ENCODE measurements at places on chromosomes 2 and 18.

DNA sequence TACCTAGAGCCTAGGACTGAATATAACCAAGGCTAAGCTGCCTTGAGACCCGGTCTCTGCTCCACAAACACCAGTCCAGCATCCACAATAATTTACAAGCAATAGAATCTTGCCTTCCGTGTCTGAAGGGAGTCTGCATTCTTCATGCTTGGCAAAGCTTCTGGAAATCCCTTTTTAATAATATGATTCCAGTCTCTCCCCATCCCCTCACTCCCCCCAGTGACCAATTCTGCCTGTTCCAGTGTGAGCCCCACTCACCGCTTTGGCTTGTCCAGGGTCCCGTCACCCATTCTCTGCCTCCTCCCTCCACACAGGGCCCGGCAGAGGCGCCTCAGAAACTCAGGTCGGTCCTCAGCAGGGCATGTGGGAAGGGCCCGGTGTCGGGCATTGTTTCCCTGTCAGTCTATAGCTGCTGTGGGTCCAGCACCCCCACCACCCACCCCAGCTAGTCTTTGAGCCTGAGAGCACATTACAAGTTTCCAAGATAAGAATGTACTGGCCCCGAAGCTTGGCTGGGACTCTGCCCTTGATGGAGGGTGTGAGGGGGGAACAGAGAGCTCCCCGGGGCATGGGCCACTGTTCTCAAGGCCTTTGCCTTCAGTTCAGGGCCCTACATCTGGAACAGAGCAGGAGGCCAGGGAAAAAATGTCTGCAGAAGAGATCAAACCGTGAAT is 129.7 kb upstream of the MYCN start:
- DNase-seq: no peak

- no peak for DNase-seq
These were observed 61.5 kb upstream of the CYP20A1 start for GRCh38 chr2:203177361-203177760.

DNA sequence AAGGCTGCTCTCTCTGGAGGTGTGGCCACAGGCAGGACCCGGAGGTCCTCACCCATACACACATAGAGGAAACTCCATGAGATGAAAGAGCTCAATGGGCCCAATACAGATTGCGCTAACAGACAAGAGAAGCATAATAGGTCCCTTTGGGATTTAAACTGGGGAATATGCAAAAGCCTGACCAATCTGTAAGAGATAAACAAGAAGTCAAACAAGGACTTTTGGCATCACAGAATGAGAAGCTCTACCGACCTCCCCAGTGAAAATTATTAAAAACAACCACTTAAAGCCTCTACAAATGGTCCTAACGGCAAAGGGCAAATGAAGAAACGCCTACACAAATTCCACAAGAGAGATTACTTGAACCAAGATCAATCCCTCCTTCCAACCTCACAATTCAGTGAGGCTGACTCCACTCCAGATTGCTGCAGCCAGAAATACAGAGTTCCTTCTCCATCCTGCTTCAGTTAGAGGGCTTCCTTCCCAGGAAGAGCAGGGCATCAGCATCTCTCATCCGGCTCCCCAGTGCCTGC is 10.8 kb downstream of the IWS1 start:
- no peak for DNase-seq

GRCh38 chr2:216736326-216736725 is 41.0 kb upstream of the IGFBP5 start:
- DNase-seq: no peak

DNA sequence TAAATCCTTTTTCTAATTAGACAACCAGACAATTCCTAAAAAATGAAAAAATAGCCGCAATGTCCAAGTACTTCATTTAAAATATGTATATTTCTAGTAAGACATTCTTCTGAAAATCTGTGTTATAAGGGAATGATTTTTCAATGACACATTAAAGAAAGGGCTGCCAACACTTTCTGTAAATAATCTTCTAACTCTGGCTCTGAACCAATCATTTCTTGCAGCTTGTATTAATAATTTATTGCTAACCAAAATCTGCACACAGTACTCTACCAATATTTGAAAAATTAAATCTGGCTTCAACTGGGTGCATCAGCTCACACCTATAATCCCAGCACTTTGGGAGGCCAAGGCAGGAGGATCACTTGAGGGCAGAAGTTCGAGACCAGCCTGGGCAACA is 8.3 kb downstream of the NFU1 start:
- no peak for DNase-seq

- no peak for DNase-seq
These were observed 509.9 kb upstream of the VRK2 start for GRCh38 chr2:57536535-57537231.

DNA sequence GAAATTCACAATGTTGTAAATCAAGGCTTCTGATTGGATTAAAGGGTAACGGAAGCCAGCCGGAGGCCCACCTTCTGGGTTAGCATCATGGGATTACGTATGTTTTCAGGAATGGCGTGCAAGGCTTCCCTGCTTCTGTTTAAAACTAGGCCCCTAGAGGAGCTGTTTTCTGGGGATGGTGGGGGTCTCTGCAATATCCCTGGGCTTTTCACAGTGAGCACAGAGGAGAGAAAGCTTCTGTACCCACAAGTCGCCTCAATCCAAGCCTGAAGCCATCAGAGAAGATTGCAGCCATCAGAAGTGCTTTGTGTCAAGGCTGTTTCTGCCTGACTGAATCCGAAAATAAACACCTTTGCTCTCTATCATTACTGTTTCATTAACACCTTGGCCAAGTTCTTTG is 226.9 kb upstream of the SMIM21 start:
- no peak for DNase-seq

GRCh38 chr2:121008975-121009374 is 273.3 kb downstream of the GLI2 start:
- no peak for DNase-seq

GRCh38 chr2:41924709-41925408 is 123.0 kb upstream of the PKDCC start:
- DNase-seq: no peak

- DNase-seq: no peak
These were observed 73.9 kb upstream of the PID1 start for GRCh38 chr2:229344955-229345354.
